Kidney (tissue), 22 donors: ENCODE measurements at places on chromosomes 3 and 15. TPM values are rescaled to one million over a fixed set of nuclear protein-coding genes. Genes with fewer than 3 reads are reported as not detected.

GRCh38 chr3:46888705-46889104, 11.2 kb downstream of the PTH1R start:
- peak overlapping the region; percentile 65 for H3K27ac ChIP-seq
- DNase-seq: peak; percentile 79
- H3K27me3 ChIP-seq: no peaks in the 10 kb centered on the region
- H3K4me3 ChIP-seq: no peak overlapping the region

GRCh38 chr3:13626915-13627460, 78.1 kb downstream of the FBLN2 start:
- no peaks in the 10 kb centered on the region for H3K36me3 ChIP-seq
- no peak overlapping the region for H3K4me3 ChIP-seq
- H3K27me3 ChIP-seq: no peaks in the 10 kb centered on the region

- no peak overlapping the region for H3K4me3 ChIP-seq
- H3K27ac ChIP-seq: no peak overlapping the region
- DNase-seq: no peak
- no peaks in the 10 kb centered on the region for H3K36me3 ChIP-seq
Observed at GRCh38 chr3:39748763-39749162, 60.6 kb upstream of the MYRIP start.

DNA sequence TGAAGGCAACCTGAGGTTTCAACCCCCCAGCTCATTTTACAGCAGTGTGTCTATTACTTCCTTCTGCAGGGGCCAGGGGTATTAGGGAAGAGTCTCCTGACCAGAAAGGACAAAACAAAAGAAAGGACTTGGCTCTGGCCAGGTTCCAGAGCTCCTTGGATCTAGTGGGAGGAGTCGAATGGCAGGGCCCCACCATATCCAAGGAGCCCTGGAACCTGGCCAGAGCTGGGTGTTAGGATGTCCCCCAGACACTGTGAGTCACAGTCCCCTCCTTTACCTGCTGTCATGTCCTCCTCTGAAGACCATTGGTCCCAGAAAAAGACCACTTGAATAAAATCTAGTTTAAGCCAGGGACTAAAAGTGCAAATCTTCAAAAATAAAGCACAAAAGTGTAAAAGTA, 113.2 kb downstream of the EEFSEC start:
- peaks cover 2% of the 10 kb centered on the region for H3K4me1 ChIP-seq
- DNase-seq: no peak
- peaks cover 3% of the 10 kb centered on the region for H3K36me3 ChIP-seq
- H3K4me3 ChIP-seq: no peak overlapping the region
- H3K27me3 ChIP-seq: no peaks in the 10 kb centered on the region

DNA sequence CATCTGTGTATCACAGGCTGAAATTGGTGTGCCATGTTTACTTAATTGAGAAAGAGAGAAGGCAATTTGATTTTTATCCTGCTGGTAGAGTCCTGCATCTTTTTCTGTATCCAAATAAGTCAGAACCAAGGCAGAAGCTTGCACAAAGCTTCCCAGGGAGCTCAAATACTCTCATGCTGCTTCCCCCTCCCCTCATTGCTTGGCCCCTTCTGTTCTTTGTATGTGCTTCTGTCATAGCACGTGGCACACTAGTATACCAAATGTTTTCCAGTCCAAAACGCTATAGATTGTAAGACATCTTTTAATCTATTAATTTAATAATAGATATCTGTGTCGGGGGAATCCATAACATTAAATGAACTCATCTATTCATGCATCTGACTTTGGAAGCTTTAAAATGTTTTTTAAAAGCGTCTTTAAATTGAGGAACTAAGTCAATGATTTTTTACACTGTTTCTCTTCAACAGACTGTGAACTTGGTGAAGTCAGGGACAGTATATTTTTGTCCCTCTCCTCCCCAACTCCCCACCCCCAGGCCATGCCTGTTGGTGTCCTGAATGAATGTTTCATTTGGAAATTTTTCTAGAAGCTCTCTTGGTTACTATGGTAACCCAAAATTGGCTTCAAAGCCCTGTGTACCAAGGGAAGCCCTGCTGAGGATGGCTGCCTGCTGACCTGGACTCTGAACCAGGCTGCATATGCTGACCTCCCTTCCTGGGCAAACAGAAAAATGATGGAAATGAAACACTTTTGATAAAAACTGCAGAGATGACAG, 26.2 kb upstream of the SLC35G2 start:
- no peak for DNase-seq
- no peak overlapping the region for H3K27ac ChIP-seq
- no peaks in the 10 kb centered on the region for H3K4me1 ChIP-seq

- H3K4me1 ChIP-seq: peaks cover 9% of the 10 kb centered on the region
- H3K27ac ChIP-seq: peak overlapping the region; percentile 51
- no peaks in the 10 kb centered on the region for H3K27me3 ChIP-seq
- no peak for DNase-seq
- H3K4me3 ChIP-seq: no peak overlapping the region
Observed at GRCh38 chr15:96037584-96037983, 292.9 kb upstream of the NR2F2 start.

GRCh38 chr3:112699436-112699978, 58.6 kb upstream of the CCDC80 start:
- H3K27me3 ChIP-seq: no peaks in the 10 kb centered on the region
- no peak overlapping the region for H3K4me3 ChIP-seq
- no peaks in the 10 kb centered on the region for H3K36me3 ChIP-seq
- no peak overlapping the region for H3K27ac ChIP-seq
- H3K4me1 ChIP-seq: no peaks in the 10 kb centered on the region

- no peak overlapping the region for H3K4me3 ChIP-seq
- no peaks in the 10 kb centered on the region for H3K36me3 ChIP-seq
- no peaks in the 10 kb centered on the region for H3K4me1 ChIP-seq
- no peaks in the 10 kb centered on the region for H3K27me3 ChIP-seq
Observed at GRCh38 chr15:70646169-70646568, 117.2 kb downstream of the UACA start.

GRCh38 chr3:42440924-42441323, 30.5 kb upstream of the LYZL4 start:
- H3K27me3 ChIP-seq: no peaks in the 10 kb centered on the region
- no peaks in the 10 kb centered on the region for H3K4me1 ChIP-seq
- no peak for DNase-seq
- H3K4me3 ChIP-seq: no peak overlapping the region

Gene STRIT1
- total RNA-seq: not detected

Gene LRRIQ4
- not detected for total RNA-seq

DNA sequence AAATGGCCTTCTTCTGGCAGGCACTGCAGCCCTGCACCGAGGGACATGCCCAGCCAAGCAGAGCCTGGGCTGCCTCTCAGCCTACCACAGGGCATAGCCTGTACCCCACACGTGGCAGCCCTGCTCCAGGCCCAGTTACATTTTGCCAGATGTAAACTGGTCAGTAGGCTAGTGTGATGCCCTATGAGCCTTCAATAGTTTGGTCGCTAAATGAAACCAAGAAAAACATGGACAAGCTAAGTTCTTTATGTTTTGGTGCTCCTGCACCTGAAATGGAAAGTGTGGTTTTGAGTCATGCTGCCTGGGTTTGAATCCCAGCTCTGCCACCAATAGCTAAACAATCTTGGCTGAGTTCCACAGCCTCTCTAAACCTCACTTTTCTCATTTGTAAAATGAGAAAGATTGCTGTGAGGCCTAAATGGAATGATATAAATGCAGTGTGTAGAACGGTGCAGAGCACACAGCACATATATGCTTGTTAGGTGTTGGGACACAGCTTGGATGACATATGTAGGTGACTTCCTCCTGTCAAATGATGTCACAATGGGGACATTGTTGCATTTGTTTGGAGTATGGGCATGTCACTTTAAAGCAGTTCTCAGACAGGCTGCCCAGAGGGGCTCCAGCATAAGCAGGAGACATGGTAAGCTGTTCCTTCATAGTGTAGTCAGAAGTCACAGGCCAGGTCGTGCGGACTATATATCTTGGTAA, 57.4 kb downstream of the ZBTB38 start:
- H3K4me1 ChIP-seq: peaks cover 35% of the 10 kb centered on the region
- peaks cover 4% of the 10 kb centered on the region for H3K36me3 ChIP-seq
- peak overlapping the region; percentile 71 for H3K27ac ChIP-seq
- H3K27me3 ChIP-seq: no peaks in the 10 kb centered on the region

DNA sequence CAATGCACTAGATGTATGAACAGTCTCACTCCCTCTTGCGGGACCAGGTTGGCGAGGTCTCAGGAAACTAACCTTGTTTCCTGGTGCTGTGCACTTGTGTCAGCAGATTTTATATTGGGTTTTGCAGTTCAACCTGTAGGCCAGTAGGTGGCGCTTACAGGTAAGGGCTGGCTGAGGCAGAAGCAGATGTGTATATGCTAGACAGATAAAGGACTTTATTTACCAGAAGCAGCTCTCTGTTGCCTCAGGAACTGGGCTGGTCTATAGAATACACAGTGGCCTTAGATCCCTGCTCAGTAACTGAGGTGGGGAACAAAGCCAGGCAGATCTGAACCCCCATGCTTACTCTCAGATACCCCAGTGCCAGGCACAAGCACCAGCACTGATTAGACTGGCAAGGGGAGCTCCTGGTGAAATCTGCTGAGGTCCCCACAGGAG, 296.8 kb downstream of the DOCK3 start:
- H3K4me3 ChIP-seq: no peak overlapping the region
- H3K27ac ChIP-seq: no peak overlapping the region
- no peaks in the 10 kb centered on the region for H3K27me3 ChIP-seq
- DNase-seq: no peak
- H3K36me3 ChIP-seq: no peaks in the 10 kb centered on the region

DNA sequence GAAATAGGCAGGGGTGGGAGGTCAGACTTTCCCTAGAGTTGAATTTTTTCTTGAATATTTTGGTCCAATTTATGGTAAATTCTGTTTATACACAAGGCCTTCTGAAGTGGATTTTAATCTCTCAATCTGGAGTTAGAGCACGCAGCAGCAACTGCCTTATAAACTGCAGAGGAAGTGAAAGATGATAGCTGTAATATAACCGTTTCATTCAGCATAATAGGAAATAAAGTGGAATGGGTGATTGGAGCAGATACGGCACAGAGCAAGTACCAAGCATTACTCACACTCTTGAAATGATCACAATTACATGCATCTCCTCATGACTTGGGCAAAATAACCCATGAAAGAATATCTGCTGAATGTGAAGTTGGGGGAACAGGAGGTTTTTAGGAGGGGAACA, 106.8 kb downstream of the ARRDC4 start:
- no peak overlapping the region for H3K27ac ChIP-seq
- H3K4me3 ChIP-seq: no peak overlapping the region
- H3K4me1 ChIP-seq: no peaks in the 10 kb centered on the region
- no peak for DNase-seq
- no peaks in the 10 kb centered on the region for H3K27me3 ChIP-seq

- no peaks in the 10 kb centered on the region for H3K27me3 ChIP-seq
- no peaks in the 10 kb centered on the region for H3K36me3 ChIP-seq
- no peaks in the 10 kb centered on the region for H3K4me1 ChIP-seq
Observed at GRCh38 chr15:67955252-67955651, 98.9 kb upstream of the PIAS1 start.
